ENCODE measurements at places on chromosomes 12 and 14. TPM values are rescaled to one million over a fixed set of nuclear protein-coding genes. Genes with fewer than 3 reads are reported as not detected.

Gene TAC3
- total RNA-seq: not detected

Gene USP44
- total RNA-seq: 0.34 TPM

Gene LBHD2
- total RNA-seq: 0.50 TPM

Gene NOVA1
- total RNA-seq: 3.5 TPM

Gene PAH
- total RNA-seq: not detected

Gene MANSC4
- total RNA-seq: not detected
